Amniotic epithelial cell (primary cell): ENCODE measurements at places on chromosomes 16 and 17.
A peak's percentile ranks its signal among the peaks of the same experiment; 100 is the strongest.

GRCh38 chr16:12672986-12673385 lies 130.7 kb downstream of the CPPED1 start:
- DNase-seq = no peak

GRCh38 chr17:72931163-72931562 lies 161.3 kb downstream of the SLC39A11 start:
- no peak for DNase-seq

GRCh38 chr17:36728030-36728991 lies 126.9 kb downstream of the MRM1 start:
- no peak for DNase-seq

GRCh38 chr17:71287071-71287823 lies 833.6 kb upstream of the SOX9 start:
- DNase-seq = no peak

DNA sequence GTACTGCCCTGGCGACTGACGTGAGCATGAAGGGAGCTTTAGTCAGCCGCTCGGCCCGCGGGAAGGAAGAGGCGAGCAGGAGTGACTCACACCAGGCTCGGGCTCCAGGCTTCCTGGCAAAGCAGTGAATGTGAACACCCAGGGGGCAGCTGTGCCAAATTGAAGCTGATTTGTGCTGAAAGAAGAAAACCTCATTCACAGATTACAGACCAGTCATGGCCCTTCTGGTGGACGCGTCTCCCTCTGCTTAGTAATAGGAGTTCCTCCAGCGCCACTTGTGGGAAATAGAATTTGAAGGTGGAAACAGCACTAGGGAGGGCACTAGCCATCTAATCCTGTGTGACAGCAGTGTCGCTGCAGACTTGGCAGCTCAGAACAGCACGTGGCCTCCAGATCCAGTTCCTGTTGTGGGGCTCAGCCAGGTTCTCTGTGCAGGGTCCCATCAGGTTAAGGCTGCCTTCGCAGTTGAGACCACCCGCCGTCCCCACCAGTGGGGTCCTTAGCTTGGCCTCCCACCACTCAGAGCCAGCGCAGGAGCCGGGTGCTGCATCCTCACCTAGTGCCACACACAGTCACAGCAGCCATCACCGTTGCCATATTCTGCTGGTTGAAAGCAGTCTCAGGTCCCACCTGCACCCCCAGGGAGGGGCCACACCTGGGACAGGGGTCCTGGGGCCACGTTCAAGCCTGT lies 164.5 kb upstream of the CHMP6 start:
- DNase-seq = peak; percentile 96

GRCh38 chr17:80082403-80083135 lies 18.8 kb upstream of the GAA start:
- DNase-seq = peak; percentile 69

DNA sequence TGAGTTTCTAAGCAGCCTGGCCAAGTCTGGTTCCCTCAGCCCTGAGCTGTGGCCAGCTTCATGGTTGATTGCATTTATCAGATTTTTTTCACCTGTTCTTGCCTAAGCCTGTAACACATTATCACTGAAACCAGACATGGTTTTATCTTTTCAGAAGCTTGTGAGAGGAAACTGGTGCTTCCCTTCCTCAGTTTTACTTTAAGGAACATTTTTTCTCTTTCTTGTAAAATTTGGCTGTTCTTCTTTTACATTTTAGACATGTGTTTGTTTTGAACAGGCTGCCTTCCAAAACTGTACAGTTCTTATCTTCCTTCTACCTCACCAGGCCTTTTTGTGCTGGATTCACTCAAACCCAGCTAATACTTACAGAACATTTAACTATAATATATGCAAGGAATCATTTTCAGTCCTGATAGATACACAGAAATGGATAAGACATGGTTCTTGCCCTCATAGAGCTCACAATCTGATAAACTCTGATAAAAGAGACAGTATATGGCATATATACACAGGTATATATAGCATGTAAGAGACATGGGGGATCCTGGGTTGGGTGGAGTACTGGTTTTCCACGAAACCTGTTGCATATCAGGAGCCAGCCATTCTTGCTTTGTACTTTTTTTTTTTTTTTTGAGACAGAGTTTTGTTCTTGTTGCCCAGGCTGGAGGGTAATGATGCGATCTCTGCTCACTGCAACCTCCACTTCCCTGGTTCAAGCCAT lies 44.5 kb downstream of the ZNRF1 start:
- no peak for DNase-seq

GRCh38 chr16:68592466-68593337 lies 52.4 kb upstream of the CDH3 start:
- DNase-seq = peak; percentile 8

- DNase-seq = no peak
Observed at GRCh38 chr17:64402469-64402868, 11.8 kb upstream of the PECAM1 start.

DNA sequence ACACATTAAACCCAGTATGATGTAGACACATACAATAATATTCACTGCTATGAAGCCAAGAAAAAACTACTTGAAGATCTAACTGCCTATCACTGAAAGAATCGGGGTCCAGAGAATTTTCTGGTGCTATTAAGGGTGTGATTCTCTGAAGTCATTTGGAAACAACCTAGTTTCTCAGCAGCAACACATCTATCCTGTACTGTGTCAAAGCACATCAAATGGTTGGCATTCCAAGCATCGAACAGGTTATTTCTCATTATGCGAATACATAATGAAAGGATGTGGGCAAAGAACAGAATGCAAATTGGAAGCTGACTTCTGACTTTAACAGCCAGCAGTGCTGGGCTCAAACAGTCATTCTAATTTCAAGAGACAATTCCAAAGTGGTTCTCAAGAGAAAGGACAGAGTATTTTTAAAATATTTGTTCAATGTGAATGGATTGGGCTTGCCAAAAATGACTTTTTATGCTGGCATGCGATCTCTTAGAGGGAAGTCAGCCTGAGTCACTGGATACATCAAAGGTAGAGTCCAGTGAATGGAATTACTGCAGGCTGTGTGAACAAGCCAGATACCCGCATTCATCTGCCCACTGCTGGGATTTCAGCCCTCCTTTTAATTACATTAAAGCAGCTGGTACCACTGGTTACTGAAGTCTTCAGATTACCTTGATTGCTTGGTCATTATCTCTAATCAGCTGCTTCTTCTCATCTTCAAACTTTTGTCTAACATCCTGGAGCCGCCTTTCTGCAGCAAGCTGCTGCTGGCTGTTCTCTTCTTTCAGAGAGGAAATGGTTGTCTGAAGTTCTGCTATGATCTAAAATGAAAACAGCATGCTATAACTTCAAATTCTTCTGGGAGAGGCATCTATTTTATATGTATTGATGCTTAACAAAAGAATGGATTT lies 181.2 kb upstream of the AXIN2 start:
- peak; percentile 51 for DNase-seq

- DNase-seq = no peak
Observed at GRCh38 chr16:70473446-70474319, 19.3 kb downstream of the FCSK start.

DNA sequence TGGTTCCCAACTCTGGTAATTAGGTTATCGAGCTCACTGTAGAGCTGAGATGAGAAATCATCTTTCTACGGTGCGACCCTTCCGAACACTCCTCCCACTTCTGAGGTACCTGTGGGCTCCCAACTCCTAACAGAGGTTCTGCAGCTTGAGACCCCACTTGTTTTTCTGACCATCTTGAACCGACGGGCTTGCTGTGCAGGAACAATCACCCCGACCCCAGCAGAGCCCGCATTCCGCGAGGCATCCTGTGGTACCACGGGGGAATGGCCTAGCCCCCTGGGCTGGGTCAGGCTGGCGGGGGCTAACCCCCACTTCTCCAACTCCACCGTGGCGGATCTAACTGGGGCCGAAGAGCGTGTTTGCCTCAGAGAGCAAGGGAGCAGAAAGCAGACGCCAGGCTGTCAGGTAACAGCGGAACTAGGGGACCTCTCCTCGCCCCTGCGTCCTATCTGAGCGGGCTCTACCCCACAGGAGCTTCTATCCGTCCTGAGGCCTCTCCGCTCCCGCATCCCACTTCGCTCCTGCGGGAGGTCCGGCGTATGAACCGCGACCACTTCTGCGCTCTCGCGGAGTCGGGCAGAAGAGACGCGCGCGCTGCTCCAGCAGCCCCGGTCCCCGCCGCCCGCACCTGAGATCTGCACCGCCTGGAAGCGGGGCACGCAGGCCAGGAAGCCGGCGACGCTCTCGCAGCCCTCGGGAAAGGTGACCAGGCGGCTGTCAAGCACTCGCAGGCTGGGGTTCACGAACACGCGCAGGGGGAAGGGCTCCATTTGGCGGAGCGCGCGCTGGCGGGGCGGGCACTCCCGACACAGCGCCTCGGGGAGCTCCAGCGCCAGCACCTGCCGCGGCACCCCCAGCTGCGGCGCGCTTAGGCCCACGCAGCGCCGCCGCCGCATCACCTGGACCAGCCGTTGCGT lies 761 bp downstream of the PDF start:
- DNase-seq = no peak

GRCh38 chr17:44170499-44171201 lies at the start of gene ASB16:
Gene ASB16, plus strand, starts transcription at chr17:44170704. Its CDS starts 86 bp downstream, at chr17:44170790.
- DNase-seq = peak; percentile 54

DNA sequence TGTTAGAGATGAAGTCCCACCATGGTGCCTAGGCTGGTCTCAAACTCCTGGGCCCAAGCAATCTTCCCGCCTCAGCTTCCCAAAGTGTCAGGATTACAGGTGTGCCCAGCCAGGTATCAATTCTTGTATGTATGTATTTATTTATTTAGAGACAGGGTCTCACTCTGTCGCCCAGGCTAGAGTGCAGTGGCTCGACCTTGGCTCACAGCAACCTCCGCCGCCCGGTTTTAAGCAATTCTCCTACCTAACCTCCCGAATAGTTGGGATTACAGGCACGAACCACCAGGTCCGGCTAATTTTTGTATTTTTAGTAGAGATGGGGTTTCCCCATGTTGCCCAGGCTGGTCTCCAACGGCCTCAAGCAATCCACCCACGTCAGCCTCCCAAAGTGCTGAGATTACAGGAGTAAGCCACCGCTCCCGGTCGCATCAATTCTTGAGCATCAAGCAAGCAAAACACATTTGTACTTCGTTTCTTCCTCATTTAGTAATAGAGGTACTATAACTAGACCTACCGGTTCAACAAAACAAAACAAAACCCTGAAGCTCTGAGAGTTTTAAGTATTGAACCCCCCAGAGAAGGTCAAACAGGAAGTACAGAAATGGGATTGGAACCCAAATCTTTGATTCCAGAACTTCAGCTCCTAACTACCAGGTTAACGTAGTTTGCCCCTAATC lies 1.0 kb upstream of the ZNF500 start:
- peak; percentile 23 for DNase-seq

DNA sequence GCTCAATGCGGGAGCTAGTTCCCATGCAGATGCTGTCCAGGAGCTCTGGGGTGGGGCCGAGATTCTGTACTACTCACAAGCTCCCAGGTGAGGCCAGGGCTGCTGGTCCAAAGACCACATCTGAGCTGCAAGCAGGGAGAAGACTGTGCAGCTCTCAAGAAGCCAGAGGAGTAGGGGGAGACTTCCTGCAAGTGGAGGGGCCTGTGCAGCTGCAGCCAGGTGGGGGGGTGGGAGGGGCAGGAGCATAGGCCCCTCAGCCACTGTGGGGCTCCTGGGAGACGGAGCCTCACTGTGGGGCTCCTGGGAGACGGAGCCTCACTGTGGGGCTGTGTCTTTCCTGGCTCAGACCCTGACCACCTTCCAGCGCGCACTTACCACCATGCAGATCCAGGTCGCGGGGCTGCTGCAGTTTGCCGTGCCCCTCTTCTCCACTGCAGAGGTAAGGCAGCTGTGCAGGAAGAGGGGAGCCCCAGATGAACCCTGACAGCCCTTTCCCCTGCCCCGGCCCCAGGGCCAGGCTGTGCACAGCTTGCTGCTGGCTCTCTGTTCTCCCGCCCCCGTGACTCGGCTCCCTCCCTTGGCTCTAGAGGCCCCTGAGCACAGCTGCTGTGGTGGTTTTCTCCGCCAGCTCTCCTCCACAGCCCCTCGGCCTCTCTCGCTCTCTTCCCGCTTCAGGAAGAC lies 24.3 kb upstream of the DNAI2 start:
- no peak for DNase-seq

GRCh38 chr17:69978056-69978646 lies 96.9 kb upstream of the KCNJ16 start:
- peak; percentile 7 for DNase-seq

DNA sequence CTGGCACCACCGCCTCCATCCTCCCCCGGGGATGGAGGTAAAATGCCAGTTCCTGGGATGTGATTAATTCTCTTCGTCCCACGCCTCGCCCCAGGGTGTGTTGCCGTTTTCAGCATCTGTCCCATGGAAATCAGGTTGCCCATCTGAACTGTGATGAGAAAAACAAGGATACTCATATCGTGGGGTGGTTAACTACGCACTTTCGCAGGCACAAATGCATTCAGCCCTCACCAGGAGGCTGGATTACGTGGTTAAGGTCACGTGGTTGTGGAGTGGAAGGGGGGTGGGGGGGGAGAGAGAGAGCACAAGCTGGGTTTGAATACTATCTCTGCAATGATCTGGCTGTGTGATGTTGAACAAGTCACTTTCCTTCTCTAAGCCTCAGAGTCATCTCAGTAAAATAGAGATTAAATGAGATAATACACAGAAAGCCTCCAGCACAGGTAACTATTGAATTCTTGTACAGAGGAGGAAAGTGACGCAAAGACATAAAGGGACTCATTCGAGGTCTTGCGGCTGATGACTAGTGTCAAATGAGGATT lies 74.7 kb downstream of the BMERB1 start:
- DNase-seq = no peak

- DNase-seq = no peak
Observed at GRCh38 chr16:89135166-89135565, 36.4 kb upstream of the CDH15 start.

GRCh38 chr17:50297407-50297865 lies 23.2 kb downstream of the TMEM92 start:
- DNase-seq = peak; percentile 52

- no peak for DNase-seq
Observed at GRCh38 chr16:58709333-58709732, 24.8 kb upstream of the SLC38A7 start.

DNA sequence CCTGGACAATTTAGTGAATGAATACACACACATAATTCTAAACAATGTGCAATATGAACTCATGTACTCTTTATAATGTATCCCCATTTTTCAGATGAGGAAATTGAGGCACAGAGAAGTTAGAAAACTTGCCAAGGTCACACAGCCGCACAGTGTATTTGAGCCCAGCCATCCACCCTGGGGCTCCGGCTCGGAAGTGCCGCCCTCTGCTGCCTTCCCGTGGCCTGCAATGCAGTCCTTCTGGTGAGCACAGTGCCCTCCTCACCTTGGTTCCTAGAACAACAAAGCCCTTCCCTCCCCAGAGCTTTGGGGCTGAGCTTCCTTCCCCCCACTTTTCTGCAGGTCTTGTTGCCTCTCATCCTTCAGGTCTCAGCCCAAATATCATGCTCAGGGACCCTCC lies 63.7 kb downstream of the C16orf78 start:
- DNase-seq = no peak

GRCh38 chr17:81491181-81491581 lies 21.4 kb downstream of the ACTG1 start:
- DNase-seq = no peak
